Aorta (tissue), 5 donors: ENCODE measurements at places on chromosomes 4 and X. TPM values are rescaled to one million over a fixed set of nuclear protein-coding genes. Genes with fewer than 3 reads are reported as not detected.

DNA sequence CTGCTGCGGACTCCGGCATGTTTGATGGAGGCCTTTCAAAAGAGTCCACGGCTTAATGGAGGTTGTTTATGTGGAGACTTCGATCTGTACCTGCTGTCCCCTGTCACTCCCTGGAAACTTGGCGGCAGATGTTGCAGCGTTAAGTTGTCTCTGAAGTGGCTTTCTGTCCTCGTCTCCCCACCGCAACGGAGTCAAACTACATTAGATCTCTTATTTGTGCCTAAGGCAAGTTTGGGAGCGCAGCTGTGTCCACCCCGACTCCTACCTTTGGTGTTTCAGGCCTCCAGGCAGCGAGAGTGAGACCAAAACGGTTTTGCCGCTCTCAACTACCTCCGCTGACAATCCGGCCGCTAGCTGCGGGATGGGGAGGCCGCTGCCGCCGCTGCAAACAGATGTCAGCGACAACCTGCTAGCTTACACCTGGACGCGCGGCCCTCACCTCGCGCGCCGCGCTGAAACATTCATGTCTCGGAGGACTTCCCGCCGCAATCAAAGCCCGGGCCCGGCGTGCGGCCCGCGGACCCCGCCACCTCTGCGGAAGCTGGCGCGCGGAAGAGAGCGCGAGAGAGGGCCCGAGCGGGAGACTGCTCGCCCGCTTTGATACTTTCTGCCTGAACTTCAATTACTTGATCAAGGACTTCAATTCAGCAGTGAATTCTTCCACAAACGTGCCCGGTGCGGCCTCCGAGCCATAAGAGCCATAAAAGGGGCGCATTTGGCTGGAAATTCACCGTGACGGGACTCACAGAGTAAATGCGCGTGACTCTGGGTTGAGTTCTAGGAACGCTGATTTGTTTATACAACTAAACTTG is 108.4 kb downstream of the ANTXR2 start:
- DNase-seq = no peak

- DNase-seq = no peak
Measured at GRCh38 chr4:38672397-38673129, 8.6 kb downstream of the KLF3 start.

Gene CTAG1A
- total RNA-seq = not detected

- peak; percentile 70 for DNase-seq
Measured at GRCh38 chr4:3299976-3300671, 7.3 kb downstream of the RGS12 start.

Gene MAGEC2
- not detected for total RNA-seq

DNA sequence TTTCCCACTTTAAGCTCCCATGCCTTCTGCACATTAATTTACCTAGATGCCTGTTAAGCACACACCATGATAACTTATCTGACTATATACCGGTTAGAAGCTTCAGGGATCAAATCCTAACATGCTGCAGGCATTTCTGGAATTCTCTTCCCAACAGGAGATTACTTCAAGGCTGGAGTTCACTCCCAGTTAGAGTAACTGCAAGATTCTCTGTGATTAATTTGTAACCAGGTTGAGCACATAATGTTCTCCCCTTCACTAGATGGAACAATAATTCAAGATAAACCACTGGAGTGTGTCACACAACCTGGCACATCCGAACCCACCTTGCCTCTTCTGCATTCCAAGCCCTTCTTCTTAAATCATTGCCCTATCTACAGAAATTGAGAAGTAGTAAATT is 11.8 kb upstream of the UGT2A3 start:
- DNase-seq = no peak

DNA sequence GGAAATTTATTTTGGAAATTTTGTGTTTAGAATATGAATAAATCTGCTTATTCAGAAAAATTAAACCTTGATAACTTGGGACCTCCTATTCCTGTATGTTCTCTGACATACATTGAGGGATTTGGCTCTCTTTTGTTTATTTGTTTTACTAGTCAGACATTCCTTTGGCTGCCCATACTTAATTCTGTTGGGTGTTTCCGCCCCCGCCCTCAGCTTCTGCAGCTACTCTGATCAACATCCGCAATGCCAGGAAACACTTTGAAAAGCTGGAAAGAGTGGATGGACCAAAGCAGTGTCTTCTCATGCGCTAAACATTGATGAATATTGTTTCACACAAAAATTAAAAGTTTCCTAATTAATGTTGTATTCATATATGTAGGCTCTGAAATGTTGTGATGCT is 40.5 kb downstream of the RRAGB start:
- DNase-seq = no peak

DNA sequence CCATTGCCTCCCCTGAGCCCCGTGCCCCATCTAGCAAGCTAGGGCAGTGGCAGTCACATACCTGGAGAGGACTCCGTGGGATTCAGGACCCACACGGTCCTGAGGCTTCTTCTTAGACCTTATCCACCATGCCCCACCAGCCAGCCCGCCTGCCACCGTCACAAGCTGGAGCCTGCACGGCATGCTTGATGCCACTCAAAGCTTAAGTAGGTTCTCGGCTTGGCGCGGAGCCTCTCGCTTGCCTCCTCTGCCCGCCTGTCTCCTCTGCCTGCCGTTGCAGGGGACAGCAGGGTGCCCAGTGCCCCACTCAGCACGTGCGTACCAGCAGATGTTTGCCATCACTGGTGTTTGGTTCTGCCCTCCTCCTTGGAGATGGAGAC is 14.1 kb downstream of the PSAPL1 start:
- no peak for DNase-seq

- DNase-seq = no peak
Measured at GRCh38 chrX:18151649-18152048, 69.0 kb downstream of the BEND2 start.

DNA sequence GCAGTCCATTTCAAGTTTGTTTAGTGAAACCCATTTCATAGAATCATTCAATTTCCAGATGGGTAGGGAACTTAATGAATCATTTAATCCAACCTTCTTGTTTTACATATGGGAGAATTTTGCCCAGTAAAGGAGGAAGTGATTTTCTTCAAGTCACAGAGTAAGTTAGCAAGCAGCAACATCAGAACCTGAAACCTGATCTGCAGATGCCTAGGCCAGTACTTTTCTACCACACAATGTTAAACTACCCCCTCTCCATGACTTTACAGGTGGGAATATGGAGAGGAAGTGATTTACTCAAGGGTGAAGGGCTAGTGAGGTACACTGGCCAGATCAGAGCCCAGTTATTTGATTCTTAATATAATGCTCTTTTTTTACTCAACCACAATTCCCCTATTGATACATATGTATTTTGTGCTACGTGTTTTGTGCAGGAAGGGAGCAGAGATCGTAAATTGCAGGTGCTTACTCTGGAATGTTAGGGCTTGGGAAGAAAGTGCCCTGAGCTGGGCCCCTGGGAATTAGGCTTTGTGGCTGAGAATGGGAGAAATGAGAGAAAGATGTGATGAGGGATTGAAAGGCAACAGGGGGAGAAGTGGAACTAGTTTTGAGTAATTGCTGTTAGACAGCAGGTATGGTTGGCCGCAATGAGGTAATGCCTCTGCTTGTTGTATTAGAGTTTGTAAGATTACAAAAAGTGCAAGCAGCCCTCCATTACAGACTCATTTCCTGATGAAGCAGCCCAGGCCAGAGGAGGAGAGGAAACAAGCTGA is 6.8 kb downstream of the LHFPL1 start:
- DNase-seq = no peak

GRCh38 chr4:38382520-38382919 is 281.5 kb upstream of the KLF3 start:
- DNase-seq = no peak
